ENCODE measurements at places on chromosomes 3 and 15.

DNA sequence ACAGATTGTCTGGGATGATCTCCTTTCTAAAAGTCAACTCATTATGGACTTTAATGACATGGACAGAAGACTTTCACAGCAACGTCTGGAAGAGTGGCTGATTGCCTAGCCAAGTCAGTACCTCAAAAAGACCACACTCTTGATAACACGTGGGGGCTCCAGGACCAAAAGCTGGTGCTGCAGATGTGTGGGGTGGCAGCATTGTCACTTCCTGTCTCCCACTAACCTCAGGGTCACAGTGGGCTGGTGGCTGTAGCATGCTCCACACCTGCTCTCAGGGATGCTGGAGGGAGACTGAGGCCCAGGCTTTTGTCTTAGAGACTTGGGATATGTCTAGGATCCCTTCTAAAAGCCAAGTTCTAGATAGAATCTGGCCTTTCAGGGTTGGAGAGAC is 118.1 kb downstream of the APBA2 start:
- no peak for DNase-seq

DNA sequence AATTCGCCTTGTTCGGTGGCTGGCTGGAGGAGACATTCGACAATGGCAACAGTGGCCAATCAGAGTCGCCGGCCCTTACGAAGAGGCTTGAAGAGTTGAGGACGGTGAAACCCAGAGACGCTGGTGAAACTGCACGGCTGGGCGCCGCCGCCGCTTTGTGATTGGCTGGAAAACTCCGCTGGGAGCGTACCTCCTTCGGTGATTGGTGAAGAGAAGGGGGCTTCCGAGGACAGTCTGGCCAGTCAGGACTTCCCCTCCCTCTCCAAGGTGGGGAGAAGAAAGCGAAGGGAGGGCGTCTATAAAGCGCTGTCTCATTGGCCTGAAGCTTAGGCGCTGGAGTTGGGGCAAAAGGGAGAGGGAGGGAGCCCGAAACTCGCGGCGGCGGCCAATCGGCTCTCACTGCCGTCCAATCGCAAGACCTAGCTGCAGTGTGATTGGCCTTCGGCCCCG is 554 bp upstream of the GSK3B start:
- DNase-seq: peak; percentile 100

DNA sequence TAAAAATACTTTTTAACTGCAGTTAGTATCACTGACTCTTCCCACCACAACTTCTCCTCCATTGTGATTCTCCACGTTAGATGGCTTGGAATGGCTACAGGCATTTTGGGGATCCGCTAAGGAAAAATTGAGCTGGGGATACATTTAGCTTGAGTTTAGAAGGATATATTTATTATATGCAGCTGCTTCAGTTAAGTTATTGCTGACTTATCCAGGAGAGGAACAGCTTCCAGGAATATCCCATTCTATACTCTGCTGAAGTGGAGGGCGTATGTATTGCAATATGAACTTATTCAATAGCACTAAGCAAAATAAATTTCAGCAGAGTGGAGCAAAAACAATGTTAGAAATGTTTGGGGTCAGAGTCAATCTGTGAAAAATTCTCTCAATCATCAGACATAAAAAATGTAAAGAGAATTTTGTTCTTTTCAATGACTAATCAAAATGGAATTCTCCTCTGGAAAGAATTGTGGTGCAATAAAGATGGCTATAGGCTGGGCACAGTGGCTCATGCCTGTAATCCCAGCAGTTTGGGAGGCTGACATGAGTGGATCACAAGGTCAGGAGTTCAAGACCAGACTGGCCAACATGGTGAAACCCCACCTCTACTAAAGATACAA is 84.7 kb downstream of the NCEH1 start:
- DNase-seq: peak; percentile 83

- DNase-seq: no peak
These were observed at the start of gene CAPN3 for GRCh38 chr15:42359249-42359648. TSS of gene CAPN3 (plus strand) at chr15:42359501. CDS start at chr15:42359806, 305 bp downstream.

DNA sequence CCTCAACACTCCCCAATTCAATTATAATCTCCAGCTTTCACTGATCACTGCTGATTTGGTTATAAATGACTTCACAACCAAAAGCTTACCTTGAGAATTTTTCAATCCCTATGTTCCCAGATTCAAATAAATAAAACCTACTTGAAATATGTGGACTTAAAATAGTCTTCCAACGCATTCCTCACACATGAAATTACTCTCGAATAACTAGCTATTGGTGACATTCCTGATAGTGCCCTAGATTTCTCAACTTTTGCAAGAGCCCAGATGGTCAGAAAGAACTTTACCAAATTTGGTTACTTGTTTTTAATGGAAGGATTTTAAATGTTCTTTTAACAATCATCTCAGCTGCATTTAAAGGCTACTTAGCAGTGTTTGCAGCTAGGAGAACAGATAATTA is 605.5 kb downstream of the FHIT start:
- DNase-seq: no peak

DNA sequence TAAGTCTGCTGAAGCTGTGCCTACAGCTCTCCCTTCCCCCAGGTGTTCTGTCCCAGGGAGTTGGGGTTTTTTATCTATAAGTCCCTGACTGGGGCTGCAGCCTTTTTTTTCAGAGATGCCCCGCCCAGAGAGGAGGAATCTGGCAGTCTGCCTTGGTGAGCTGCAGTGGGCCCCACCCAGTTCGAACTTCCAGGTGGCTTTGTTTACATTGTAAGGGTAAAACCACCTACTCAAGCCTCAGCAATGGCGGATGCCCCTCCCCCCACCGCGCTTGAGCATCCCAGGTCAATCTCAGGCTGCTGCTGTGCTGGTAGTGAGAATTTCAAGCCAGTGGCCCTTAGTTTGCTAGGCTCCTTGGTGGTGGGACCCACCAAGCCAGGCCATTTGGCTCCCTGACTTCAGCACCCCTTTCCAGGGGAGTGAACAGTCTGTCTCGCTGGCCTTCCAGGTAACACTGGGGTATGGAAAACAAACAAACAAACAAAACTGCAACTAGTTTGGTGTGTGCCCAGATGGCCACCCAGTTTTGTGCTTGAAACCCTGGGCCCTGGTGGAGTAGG is 189.4 kb downstream of the MFSD1 start:
- no peak for DNase-seq

DNA sequence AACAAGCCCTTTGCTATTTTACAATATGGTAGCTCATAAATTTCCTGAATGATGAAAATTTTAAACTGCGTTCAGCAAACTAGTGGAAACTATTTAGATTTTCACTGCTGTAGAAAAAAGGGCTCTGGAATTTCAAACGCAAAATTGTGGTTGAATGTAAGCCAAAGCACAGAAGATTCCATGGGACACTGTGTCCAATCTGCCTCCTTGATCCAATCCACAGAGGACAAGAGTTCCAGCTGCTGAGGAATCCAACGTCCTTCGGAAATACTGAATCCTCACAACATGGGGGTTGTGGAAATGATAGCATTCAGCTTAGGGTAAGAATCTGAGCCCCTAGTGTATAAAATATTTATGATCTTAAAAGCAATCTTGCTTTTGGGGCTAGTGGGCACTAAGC is 161.0 kb downstream of the PLD1 start:
- no peak for DNase-seq

DNA sequence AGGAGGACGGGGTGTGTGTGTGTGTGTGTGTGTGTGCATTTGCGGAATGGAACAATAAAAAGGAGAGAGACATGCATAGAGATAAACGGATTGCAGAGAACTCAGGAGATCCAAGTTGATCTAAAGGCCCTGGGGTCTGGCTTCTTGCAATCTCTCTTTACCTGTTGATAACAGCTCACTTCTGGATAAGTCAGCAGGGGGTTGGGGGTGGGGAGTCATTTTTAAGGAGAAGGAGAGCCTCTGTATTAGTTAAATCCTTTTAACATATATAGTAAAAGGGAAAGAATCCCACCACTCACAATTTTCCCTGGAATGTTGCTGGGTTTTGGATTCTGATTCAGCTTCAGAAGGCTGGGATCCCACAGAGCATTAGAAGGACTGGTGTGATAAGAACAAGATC is 87.5 kb upstream of the MITF start:
- no peak for DNase-seq

DNA sequence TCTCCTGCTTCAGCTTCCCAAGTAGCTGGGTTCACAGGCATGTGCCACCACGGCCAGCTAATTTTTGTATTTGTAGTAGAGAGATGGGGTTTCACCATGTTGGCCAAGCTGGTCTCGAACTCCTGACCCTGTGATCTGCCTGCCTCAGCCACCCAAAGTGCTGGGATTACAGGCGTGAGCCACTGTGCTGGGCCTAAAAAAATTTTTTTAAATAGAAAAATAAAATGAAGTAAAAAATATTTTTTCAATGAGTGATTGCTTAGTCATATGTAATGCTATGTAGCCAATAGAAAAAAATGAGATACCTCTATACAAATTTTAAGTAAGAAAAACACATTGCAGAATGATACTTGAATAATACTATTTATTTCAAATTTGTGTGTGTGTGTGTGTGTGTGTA is 27.9 kb upstream of the SLC30A4 start:
- DNase-seq: peak; percentile 22

DNA sequence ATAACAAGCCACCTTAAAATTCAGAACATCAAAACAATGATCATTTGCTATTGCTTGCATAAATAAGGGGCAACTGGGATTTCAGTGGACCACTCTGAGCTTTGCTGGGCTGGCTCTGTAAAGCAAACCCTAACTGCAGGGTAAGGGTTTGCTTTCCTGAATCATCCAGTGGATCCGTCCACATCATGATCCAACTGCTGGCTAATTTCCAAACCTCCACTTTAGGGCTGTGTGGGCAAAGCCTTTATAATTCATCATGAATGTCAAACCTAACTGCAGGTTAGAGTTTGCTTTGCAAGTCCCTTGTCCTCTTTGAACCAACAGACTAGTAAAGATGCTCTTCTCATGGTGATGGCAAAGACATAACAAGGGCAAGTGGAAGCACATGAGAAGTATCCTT is 76.1 kb downstream of the SYNPR start:
- no peak for DNase-seq

- DNase-seq: peak; percentile 97
These were observed 53.6 kb downstream of the VGLL3 start for GRCh38 chr3:86937306-86937791.

DNA sequence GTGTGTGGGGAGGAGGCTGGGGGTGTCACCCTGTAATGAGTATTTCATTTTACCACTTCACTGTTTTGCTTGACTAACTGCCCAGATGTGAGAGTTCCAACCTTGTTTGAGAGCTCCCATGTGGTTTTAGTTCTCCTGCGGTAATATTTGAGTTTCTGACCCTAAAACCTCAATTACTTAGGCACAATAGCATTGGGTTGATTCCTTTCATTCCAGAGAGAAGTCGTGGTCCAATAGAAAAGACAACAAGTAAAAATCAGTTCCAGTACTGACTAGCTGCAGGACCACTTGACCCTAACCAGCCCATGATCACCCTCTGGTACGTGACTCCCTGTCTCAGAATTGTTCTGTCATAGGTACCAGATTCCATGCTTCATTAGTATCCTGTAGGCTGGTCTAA is 630.4 kb downstream of the CADM2 start:
- peak; percentile 60 for DNase-seq

DNA sequence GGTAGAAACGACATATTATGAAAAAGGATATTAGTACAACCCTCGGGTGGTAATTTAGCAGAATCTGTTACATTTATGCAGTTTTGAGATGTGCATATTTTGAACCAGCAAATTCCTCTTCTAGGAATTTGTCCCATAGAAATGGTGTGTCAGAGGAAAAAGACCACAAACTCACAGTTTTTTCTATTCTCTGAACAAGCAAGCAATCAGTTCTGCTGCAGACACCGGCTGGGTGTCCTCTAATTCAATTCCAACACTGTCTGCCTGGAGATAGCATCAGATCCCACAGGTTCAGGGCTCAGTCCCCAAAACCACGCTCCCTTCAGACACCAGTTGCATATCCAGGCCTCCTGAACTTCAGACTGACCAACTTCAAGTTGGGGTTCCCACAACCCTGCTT is 36.4 kb downstream of the APH1B start:
- DNase-seq: no peak

DNA sequence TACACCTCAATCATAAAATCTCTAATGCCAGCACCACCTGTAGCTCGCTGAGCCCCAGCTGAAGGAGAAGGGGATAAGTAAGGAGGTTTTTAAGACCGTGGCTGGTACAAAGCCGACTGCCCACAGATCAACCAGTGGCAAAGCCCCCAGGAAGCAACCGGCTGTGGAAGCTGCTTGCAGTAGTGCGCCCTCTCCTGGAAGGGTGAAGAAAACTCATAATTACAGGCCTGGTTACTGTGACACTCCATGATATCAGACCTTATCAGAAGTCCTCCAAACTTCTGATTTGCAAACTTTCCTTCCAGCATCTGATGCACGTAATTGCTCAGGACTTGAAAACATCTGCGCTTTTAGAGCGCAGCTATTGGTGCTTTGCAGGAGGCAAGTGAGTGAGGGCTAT is 63.1 kb upstream of the MCTP2 start:
- DNase-seq: no peak

DNA sequence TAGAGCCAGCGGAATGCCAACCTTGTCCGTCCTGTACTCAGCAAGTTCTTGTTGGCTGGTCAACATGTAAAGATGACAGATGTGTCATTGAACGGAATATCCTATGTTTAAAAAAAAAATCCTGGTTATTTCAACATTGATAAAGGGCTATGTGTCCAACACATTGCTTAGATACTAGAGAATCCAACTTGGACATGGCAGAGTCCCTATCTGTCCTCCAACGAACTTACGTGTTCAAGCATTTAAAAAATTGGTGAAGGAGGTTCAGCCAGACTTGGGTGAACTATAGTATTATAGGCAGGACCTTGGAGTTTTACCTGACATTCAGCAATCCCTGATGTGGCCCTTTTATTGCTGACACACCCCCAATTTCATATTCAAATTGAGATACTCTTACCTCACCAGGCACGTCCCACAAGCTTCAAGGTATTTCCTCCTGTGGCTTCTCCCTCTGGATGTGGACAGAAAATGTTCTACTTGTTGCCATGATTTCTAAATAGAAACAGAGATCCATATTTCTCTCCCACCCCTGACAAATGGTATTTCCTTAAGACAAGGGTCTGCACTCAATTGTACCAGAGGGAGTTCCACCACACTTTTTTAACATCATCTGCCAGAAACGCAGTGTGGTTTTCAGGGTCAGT is 207.7 kb upstream of the TPM1 start:
- DNase-seq: no peak

GRCh38 chr15:62833646-62834045 is 208.9 kb upstream of the TPM1 start:
- DNase-seq: peak; percentile 40

DNA sequence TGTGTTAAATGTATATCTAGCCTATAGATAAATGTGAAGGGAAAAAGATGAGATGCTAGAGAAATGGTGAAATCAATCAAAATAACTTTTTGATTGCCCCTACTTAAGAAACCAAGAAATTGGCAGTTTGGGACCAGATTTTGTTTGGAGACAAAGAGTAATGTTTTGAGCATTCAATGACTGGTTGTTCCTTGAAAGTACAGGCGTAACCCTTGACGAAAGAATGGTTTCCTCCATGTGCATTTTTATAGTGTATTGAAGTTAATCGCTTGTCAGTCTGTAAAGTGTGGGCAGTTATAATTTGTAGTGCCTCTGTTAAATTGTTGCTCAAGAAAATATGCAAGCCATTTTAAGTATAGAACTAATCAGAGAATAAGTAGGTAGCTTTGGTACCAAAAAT is 1.2 kb downstream of the KIF23 start:
- no peak for DNase-seq

GRCh38 chr3:154228561-154229216 is 95.6 kb downstream of the DHX36 start:
- no peak for DNase-seq

Measured in fibroblast of skin of left biceps (primary cell).